ENCODE measurements at places on chromosomes 4 and X. TPM values are rescaled to one million over a fixed set of nuclear protein-coding genes. Genes with fewer than 3 reads are reported as not detected.

Gene RAB33A
- total RNA-seq: 0.75 TPM

Gene NSDHL
- total RNA-seq: 6.8 TPM

Gene RPL10
- 1,843 TPM for total RNA-seq

Gene TBC1D9
- 15.0 TPM for total RNA-seq

Gene IL13RA2
- total RNA-seq: not detected

Gene VSIG4
- total RNA-seq: not detected

Gene DHX15
- 112 TPM for total RNA-seq

Gene HTR2C
- not detected for total RNA-seq

Gene MAGEC3
- not detected for total RNA-seq

Gene EFNB1
- 10.4 TPM for total RNA-seq

Gene NCAPG
- total RNA-seq: 54.1 TPM

Gene FMR1NB
- not detected for total RNA-seq

Gene SERPINA7
- not detected for total RNA-seq

Gene PDK3
- 1.6 TPM for total RNA-seq

Gene GPR143
- not detected for total RNA-seq

Gene MANBA
- total RNA-seq: 16.2 TPM

Gene RPS6KA3
- total RNA-seq: 43.8 TPM

Gene FAT1
- total RNA-seq: 483 TPM

Gene PLAC8
- 123 TPM for total RNA-seq

Gene BEND2
- total RNA-seq: not detected

Gene STBD1
- 10.6 TPM for total RNA-seq

Gene FBXL5
- total RNA-seq: 44.7 TPM

Gene NRK
- not detected for total RNA-seq

Gene EDA
- not detected for total RNA-seq

Gene C4orf36
- 0.41 TPM for total RNA-seq

Gene PUDP
- total RNA-seq: 8.2 TPM

Gene HTN3
- total RNA-seq: not detected

Gene GSX2
- total RNA-seq: not detected

Gene POF1B
- total RNA-seq: not detected
